ENCODE measurements at places on chromosomes 6 and 20.
A peak's percentile ranks its signal among the peaks of the same experiment; 100 is the strongest.

DNA sequence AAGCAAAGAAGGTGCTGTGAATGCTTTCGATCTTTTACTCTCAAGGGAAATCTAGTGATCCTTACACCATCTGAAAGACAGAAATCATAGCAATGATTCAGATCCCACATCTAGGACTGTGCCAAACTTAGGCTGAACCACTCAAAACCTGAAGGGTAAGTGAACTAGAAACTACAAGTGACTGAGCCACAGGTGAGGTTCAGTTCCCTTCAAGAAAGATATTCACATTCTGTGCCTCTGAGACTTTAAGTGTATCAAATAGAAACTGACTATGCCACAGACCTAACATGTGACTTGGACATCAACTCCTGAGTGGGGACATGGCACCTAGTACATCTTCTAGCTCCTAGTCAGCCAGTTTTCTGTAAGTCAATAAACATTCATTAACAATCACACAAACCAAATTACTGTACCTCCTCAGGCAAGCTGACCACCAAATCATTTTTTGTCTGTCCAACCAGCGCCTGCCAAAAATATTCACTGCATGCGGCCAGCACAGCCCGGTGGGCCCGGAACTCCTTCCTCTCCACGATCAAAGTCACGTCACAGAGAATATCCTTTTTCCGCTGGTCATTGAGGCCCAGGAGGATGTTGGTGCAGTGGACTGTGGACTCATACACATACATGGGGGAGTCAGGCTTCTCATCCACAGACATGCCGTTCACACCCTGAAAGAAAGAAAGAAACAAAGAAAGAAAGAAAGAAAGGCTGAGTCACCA, 114.1 kb downstream of the GJA10 start:
- no peaks in the 10 kb centered on the region for H3K27me3 ChIP-seq
- peaks cover 55% of the 10 kb centered on the region for H3K36me3 ChIP-seq
- peaks cover 38% of the 10 kb centered on the region for H3K4me1 ChIP-seq
- peak overlapping the region; percentile 69 for H3K27ac ChIP-seq

GRCh38 chr20:56353356-56353755, 5.4 kb upstream of the FAM210B start:
- no peaks in the 10 kb centered on the region for H3K36me3 ChIP-seq
- H3K27ac ChIP-seq: no peak overlapping the region
- peaks cover 15% of the 10 kb centered on the region for H3K27me3 ChIP-seq

DNA sequence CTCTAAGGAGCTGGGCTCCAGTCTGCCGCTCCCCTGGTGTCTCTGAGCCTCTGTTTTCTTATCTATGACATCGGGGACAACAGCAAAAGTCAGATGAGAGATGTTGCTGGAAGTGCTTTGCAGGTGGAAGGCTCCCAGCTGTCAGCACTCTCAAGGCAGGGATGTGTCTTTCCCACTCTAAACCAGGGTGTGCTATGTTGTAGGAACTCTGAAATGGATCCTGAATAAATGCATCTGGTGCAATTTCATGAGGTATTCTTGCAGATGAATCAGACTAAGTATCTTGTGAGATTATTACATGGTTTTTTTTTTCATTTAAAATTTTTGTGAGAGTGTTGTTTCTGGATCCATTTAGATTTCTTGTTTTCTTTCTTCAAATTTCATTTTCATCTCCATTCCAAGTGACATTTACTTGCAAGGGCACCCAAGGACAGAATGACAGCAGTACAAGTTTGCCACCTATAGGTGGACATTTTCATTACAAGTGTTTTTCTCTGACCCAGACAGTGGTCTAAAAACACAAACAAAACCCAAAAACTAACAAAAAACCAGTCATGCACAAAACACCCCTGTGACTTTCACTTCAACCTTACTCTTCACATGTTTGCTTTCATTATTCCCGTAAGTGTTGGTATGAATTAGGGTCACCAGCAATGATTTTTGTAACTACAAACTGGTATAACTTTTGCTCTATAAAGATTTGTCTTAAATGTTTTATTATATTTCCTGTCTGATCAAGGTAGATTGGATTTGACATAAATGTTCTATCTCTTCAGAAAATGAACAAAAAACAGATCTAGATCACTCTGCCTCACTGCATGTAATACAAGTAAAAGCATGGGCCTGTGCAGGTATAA, 14.7 kb upstream of the SIM1 start:
- H3K4me1 ChIP-seq: no peaks in the 10 kb centered on the region
- no peak overlapping the region for H3K4me3 ChIP-seq
- H3K27ac ChIP-seq: no peak overlapping the region
- peaks cover 14% of the 10 kb centered on the region for H3K27me3 ChIP-seq
- H3K36me3 ChIP-seq: no peaks in the 10 kb centered on the region

GRCh38 chr6:138420356-138420755, 16.3 kb downstream of the HEBP2 start:
- peaks cover 7% of the 10 kb centered on the region for H3K4me1 ChIP-seq
- no peak overlapping the region for H3K4me3 ChIP-seq

DNA sequence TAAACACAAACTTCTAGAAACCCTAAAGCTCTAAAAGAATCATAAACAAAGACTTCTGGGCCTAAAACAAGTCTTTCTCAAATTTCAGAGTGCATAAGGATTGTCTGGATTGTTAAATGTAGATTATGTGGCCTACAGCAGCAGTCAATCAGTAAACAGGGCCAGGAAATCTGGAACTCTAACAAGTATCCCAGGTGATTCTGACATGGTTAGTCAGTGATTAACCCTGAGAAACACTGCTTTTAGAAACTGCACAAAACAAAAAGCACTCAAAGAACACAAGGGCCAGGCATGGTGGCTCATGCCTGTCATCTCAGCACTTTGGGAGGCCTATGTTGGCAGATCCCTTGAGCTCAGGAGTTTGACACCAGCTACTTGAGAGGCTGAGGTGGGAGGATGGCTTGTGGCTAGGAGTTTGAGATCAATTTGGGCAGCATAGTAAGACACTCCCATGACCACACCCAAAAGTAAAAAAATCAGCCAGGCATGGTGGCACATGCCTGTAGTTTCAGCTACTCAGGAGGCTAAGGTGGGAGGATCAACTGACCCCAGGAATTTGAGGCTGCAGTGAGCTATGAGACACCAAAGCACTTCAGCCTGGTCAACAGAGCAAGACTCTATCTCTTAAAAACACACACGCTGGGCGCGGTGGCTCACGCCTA, 5.9 kb downstream of the MED20 start:
- H3K4me3 ChIP-seq: no peak overlapping the region
- peaks cover 30% of the 10 kb centered on the region for H3K4me1 ChIP-seq
- H3K27me3 ChIP-seq: no peaks in the 10 kb centered on the region
- no peak overlapping the region for H3K27ac ChIP-seq

DNA sequence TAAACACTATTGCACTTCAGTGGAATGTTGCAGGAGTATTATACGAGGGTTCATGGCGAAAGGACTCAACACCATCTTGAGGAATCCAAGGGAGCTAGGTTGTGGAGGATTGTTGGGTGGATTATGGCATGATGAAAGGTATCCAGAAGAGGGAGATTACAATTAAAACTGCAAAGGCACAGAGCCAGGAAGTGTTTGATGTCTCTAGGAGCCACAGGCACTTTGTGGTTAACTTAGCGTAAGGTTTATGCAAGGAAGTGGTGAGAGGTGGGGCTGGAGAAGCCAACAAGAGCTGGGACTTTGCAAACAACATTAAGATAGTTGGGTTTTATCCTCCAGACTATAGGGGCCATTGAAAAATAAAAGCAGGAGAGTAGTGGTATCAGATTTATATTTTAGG, 86.6 kb upstream of the TPD52L1 start:
- H3K4me1 ChIP-seq: no peaks in the 10 kb centered on the region
- peaks cover 2% of the 10 kb centered on the region for H3K27me3 ChIP-seq
- DNase-seq: peak; percentile 51
- H3K4me3 ChIP-seq: no peak overlapping the region

DNA sequence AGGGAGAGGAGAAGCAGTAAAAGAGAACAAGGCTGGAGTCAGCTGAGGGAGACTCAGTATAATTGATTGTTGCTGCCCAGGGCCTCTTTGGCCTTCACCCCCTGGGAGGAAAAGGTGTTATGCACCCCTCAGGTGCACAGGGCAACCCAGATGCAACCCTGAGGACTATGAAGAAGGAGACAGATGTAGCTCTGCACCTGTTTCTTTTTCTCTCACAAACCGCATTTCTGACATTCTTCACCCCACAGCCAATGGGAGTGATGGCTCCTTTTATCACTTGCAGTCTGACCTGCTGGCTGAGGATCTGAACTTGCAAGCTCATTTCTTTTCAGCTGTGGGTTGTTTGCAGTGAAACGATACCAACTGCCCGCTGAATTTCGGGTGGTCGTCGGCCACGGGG, 64.1 kb upstream of the F13A1 start:
- no peaks in the 10 kb centered on the region for H3K4me1 ChIP-seq
- H3K36me3 ChIP-seq: no peaks in the 10 kb centered on the region
- no peak overlapping the region for H3K27ac ChIP-seq
- no peak for DNase-seq
- H3K4me3 ChIP-seq: no peak overlapping the region

GRCh38 chr6:25816252-25816651, 15.6 kb downstream of the SLC17A1 start:
- H3K4me1 ChIP-seq: peaks cover 2% of the 10 kb centered on the region
- no peak overlapping the region for H3K4me3 ChIP-seq
- peaks cover 10% of the 10 kb centered on the region for H3K27me3 ChIP-seq
- no peak for DNase-seq
- no peak overlapping the region for H3K27ac ChIP-seq

GRCh38 chr6:41449399-41450245, 96.6 kb upstream of the FOXP4 start:
- H3K4me1 ChIP-seq: no peaks in the 10 kb centered on the region
- H3K4me3 ChIP-seq: no peak overlapping the region
- H3K27ac ChIP-seq: no peak overlapping the region
- H3K27me3 ChIP-seq: peaks cover 27% of the 10 kb centered on the region
- no peak for DNase-seq

GRCh38 chr6:37763413-37763812, 56.1 kb upstream of the ZFAND3 start:
- no peak overlapping the region for H3K4me3 ChIP-seq
- no peak for DNase-seq
- H3K27me3 ChIP-seq: no peaks in the 10 kb centered on the region
- H3K36me3 ChIP-seq: no peaks in the 10 kb centered on the region

- no peak overlapping the region for H3K27ac ChIP-seq
- no peaks in the 10 kb centered on the region for H3K4me1 ChIP-seq
- no peaks in the 10 kb centered on the region for H3K36me3 ChIP-seq
- no peak for DNase-seq
Observed at GRCh38 chr20:17357238-17357637, 130.4 kb downstream of the PCSK2 start.

- H3K27me3 ChIP-seq: peaks cover 2% of the 10 kb centered on the region
- no peak for DNase-seq
- H3K4me3 ChIP-seq: no peak overlapping the region
- H3K4me1 ChIP-seq: peaks cover 49% of the 10 kb centered on the region
Observed at GRCh38 chr20:23156842-23157423, 70.8 kb upstream of the CD93 start.

GRCh38 chr20:62272200-62272599, 30.6 kb upstream of the ADRM1 start:
- no peak for DNase-seq
- H3K36me3 ChIP-seq: peaks cover 3% of the 10 kb centered on the region
- no peak overlapping the region for H3K27ac ChIP-seq
- no peak overlapping the region for H3K4me3 ChIP-seq
- no peaks in the 10 kb centered on the region for H3K27me3 ChIP-seq
- no peaks in the 10 kb centered on the region for H3K4me1 ChIP-seq

DNA sequence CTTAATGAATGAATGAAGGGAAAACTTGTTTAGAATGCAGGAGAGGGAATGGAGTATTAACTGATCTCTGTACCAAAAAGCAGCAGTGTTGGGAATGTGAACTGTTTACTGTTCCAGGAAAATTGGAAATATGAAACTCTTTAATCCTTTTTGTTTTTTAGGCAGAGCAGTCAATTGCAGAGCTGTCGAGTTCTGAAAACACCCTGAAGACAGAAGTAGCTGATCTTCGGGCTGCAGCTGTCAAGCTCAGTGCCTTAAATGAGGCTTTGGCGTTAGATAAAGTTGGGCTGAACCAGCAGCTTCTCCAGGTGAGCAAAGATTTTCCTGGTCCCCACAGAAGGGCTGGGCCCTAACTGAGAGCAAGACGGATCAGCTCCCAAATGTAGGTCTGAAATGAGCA, 20.9 kb downstream of the CEP250 start:
- H3K4me3 ChIP-seq: no peak overlapping the region
- peaks cover 22% of the 10 kb centered on the region for H3K36me3 ChIP-seq
- no peak overlapping the region for H3K27ac ChIP-seq
- H3K27me3 ChIP-seq: no peaks in the 10 kb centered on the region
- DNase-seq: no peak

DNA sequence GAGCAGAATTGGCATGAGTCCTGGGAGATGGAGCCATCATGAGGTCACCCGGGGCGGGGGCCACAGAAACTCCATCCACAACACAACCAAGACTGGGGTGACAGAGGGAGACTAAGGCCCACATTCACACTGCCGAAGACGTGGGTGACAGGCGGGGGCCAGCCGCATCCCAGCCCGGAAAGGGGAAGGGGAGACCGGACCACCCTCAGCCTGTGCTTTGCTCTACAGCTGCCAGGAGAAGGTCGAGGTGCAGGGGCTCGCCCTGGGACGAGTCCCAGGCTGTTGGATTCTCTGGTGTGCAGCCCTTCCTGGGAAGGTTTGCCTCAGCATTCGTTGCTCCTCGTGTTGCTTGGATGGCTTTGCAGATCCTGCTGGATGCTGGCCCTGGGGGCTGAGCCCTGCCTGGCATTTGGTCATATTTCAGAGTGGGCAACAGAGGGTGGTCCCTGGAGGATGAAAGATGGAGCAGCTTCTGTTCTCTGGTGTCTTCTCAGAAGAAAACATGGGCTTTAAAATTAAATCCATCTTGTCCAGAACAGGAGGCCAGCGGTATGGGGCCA, 328.9 kb downstream of the TAF4 start:
- no peaks in the 10 kb centered on the region for H3K36me3 ChIP-seq
- no peak overlapping the region for H3K4me3 ChIP-seq

- peaks cover 8% of the 10 kb centered on the region for H3K4me1 ChIP-seq
- DNase-seq: no peak
- H3K27ac ChIP-seq: no peak overlapping the region
- H3K4me3 ChIP-seq: no peak overlapping the region
- no peaks in the 10 kb centered on the region for H3K27me3 ChIP-seq
- H3K36me3 ChIP-seq: peaks cover 10% of the 10 kb centered on the region
Observed at GRCh38 chr20:52172392-52173047, 19.1 kb downstream of the ZFP64 start.

All from activated T-helper 1 cell treated with anti-CD3 and anti-CD28 coated beads, Interleukin-12 subunit alpha, Interleukin-12 subunit beta, Interleukin-2, Interleukin-4 antibody, amounts not matched to agents 30 ng/mL and 10 ng/mL and 1 ng/mL, durations not matched to agents 14 hours and 24 hours and 36 hours (primary cell).